ENCODE measurements at places on chromosomes 5 and 9.

DNA sequence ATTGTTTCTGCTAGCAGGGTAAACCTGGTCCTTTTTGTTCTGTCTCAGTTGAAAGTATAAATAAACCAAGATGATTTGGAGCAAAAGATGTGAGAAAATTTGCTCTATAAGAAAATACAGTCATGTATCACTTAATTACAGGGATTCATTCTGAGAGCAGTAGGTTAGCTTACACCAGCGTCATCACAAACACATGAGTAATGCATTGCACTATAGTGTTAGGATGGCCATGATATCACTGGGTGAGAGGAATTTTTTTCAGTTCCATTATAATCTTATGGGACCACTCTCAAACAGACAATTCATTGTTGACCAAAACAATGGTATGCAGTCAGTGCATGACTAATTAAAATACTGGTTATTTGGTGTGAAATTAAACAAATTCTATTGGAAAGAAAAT, 430.9 kb downstream of the CHSY3 start:
- DNase-seq, result no peak

GRCh38 chr9:132712753-132713152, 42.5 kb downstream of the GTF3C4 start:
- DNase-seq, result no peak

DNA sequence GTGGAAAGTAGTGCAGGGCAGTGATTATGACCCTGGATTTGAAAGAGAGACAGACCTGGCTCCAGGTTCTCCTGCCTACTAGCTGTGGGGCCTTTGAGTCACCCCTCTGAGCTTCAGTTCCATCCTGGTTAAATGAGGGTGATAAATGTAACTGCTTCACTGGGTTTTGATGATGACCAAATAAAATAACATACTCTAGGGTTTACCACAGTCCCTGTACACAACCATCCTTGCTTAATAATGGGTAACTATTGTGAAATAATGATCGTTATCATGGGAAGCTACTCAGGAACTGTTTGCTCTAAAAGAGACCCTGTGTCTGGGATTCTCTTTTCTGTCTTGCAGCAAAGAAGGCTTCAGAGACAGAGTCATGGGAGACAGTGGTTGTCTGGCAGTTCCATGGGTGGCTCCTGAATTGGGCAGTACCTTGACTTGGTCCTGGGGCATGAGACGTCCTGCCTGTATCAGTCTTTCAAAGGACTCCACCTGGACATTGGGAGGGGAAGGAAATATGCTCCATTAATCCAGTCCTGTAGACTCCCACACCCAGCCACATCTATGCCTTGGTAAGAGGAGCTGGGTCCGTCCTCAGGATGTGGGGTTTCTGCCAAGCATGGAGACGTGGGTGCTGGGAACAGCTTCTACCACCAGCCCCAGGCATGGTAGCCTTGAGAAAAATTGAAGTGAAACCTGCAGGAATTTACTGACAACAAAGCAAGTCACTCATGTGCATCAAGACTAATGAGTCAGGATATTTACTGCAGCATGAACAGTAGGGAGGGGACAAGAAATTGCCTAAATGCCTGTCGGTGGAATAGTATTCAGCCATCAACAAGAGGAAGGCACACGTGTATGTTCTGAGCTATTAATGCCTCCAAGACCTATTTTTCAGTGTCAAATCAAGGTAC, 23.4 kb downstream of the AKNA start:
- DNase-seq, result no peak

- DNase-seq, result no peak
These were observed 548.9 kb downstream of the IRX1 start for GRCh38 chr5:4144411-4145007.

All from T-helper 17 cell (primary cell).